ENCODE measurements at places on chromosomes 2 and 18.

- no peak for DNase-seq
These were observed 24.0 kb upstream of the ITGA6 start for GRCh38 chr2:172403402-172403801.

GRCh38 chr2:72999729-73000725 lies 71.5 kb downstream of the SFXN5 start:
- no peak for DNase-seq

DNA sequence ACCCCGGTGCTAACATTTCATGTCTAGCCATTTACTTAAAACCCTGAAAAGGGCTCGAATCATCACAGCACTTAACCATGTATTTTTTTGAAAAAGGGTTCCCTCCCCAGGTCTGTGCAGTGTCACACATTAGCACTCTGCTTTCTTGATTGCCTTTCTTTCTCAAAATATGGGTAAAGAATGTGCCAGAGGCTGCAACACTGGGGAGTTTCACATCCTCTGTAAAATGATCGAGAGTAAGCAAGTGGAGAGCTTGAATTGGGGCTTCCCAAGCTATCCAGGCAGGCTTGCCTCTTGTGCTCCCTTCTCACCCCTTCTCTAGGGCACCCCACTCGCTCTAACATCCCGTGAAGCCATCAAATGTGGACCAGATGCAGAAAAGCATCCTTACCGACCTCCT lies 177.0 kb upstream of the CCDC68 start:
- DNase-seq: no peak

- no peak for DNase-seq
These were observed 30.1 kb downstream of the COA5 start for GRCh38 chr2:98578231-98578630.

GRCh38 chr2:178401994-178402437 lies 49.0 kb downstream of the PRKRA start:
- no peak for DNase-seq

GRCh38 chr2:37201208-37201607 lies 4.9 kb downstream of the CEBPZOS start:
- no peak for DNase-seq

DNA sequence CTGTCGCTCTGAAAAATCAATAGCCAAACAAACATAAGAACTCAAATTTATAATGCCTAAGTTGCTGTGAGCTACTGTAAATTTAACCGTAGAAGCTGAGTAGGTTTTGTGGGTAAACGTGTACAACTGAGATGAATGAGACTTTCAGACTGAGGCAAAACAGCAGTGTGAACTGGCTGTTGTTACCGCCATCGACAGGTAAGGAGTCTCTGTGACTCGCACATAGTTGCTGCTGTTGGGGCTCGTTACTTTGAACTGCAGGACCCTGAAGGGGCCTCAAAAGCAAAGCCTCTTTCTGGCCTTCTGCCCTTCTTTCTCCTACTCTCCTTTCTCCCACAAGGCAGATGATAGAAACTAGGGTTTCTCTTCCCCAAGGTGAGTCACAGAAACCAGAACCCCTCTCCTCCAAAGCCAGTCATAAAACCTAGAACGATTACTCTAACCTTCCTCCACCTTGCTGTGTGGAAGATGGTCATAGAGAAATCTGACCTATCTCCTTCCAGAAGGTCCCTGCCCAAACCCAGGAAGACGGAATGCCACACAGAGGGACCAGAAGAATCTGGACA lies 101.2 kb downstream of the DLGAP1 start:
- DNase-seq: no peak

- DNase-seq: no peak
These were observed 23.2 kb downstream of the MAP4K4 start for GRCh38 chr2:101720732-101721131.

GRCh38 chr18:54210463-54210862 lies 14.0 kb downstream of the MBD2 start:
- no peak for DNase-seq

DNA sequence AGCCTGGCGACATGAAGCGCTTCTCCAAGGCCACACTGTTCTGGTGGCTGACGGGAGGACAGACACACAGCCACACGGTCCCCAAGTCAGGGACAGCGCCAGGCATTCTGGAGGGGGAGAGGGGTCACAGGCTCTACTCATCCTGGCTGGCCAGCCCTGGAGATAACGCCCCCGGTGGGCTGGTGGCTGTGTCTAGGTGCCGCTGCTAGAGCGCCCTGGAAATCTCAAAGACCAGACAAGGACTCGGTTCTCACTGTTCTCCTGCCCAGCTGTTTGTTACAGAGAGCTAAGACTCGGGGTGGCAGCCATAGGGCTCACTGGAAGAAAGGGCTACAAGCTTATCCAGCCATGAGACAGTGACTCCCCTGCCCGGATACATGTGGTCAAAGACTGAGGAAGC lies 72.0 kb downstream of the KCNF1 start:
- DNase-seq: no peak

DNA sequence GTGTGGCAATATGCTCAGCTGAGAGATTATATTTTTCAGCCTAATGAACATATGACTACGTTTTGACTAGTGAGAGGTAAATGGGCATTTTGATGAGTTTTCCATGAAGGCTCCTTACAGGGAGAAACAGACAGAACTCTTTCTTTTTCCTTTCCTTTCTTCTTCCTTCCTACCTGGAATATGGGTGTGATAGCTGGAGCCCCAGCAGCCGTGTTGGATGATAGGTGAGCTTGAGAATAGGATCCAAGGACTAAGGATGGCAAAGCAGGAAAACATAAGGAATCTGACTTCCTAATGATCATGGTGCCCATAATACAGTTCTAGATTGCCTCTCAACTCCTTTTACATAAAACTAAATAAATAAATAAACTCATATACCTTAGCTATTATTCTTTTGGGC lies 124.0 kb downstream of the MAIP1 start:
- no peak for DNase-seq

DNA sequence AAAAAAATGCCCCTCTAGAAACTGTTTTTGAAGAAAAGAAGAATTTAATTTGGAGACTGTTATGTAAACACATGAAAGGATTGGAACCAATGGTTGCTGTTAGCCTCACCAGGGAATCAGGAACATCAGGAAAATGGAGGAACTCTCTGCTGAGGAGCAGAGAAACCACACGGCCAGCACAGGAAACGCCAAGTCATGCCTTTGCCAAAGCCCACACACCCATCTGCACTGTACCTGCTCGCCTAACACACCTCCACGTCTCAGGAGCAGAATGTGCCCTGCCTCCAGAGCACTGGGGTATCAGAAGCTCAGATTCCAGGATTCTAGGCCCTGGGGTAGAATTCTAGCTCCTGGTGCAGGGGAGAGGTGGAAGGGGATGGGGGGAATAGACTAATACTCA lies 9.8 kb upstream of the SCYGR1 start:
- no peak for DNase-seq

GRCh38 chr2:42115588-42115987 lies 53.6 kb upstream of the EML4 start:
- DNase-seq: no peak

GRCh38 chr18:77906103-77906892 lies 656.6 kb downstream of the GALR1 start:
- no peak for DNase-seq

GRCh38 chr2:193885419-193885818 lies 1690.7 kb upstream of the TMEFF2 start:
- DNase-seq: no peak

- no peak for DNase-seq
These were observed 53.8 kb upstream of the TMEM163 start for GRCh38 chr2:134772493-134773169.

DNA sequence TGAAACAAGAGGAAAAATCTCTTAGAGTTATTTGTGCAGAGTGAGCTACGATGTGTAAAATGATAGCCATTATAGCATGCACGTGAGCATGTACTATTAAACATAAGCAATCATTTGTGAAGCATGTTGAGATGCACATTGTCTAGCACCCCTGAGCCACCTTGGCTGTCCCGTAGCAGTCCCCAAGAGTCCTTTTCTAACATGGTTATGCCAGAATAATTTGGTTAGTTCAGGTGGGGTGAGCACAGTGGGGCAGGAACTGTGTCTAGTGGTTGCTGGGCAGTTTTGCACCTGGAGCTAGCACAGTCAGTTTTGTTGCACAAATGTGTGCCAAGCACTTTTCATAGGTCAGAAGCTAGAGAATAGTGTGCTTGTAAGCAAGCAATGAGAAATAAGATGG lies 809.8 kb downstream of the RNF144A start:
- no peak for DNase-seq

DNA sequence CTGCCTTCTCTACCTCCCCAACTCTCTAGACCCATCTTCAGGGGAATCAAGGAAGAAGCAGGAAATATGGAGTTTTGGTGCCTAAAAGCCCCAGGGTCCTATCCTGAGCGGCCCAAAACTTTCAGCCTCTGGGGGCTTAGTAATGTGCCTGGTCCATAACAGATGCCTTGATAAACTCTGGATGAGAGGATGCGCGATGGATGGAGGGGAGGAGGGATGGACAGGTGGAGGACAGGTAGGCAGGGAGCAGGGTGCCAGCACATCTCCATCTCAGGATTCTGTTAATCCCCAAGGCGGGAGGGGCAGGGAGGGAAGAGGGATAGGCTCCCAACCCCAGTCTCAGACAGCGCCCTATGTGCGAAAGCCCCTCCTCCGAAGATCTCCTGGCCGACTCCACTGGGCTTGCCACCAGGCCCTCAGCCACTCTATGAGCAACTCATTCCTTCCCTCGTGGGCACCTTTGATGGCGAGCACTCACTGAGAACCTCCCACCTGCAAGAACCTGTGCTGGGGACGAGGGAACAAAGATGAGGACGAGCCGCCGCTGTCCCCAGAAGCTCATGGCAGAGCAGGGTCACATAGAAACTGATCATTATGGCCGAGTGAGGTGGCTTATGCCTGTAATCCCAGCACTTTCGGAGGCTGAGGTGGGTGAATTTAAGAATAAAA lies 23.1 kb downstream of the HS1BP3 start:
- no peak for DNase-seq

- DNase-seq: no peak
These were observed 5.7 kb downstream of the LRRFIP1 start for GRCh38 chr2:237633061-237633561.

DNA sequence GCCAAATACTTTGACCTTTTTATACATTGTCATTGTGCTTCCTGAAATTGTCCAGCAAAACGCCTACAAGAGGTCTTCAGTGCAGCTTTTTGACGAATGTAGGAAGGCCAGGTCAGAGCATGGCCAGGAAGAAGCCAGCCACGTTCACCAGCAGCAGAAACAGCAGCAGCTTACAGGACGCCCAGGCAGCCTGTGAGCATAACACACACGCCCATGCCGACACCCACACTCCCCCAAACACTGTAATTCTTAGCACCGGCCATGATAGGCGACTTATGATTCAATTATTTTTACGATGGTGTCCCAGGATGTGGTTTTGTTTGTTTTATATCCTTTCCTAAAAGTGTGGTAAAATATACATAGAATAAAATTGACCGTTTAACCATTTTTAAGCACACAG lies 249.1 kb upstream of the SALL3 start:
- DNase-seq: no peak
